ENCODE measurements at places on chromosomes 5 and 9.
A peak's percentile ranks its signal among the peaks of the same experiment; 100 is the strongest.

DNA sequence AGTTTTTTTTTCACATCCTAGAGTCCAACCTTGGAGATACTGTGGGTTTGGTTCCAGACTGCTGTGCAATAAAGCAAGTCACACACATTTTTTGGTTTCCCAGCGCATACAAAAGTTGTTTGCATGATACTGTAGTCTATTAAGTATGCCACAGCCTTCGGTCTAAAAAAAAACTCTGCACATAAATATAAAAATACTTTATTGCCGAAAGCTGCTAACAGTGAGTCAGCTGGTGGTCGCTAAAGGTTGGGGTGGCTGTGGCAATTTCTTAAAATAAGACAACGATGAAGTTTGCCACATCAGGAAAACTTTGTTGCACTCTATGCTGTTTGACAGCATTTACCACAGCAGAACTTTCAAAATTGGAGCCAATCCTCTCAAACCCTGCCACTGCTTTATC is 37.4 kb downstream of the UBQLN1 start:
- DNase-seq, result no peak

- no peak for DNase-seq
Observed at GRCh38 chr5:111953351-111954127, 196.5 kb upstream of the NREP start.

GRCh38 chr5:118776755-118777154 is 211.6 kb downstream of the DTWD2 start:
- no peak for DNase-seq

DNA sequence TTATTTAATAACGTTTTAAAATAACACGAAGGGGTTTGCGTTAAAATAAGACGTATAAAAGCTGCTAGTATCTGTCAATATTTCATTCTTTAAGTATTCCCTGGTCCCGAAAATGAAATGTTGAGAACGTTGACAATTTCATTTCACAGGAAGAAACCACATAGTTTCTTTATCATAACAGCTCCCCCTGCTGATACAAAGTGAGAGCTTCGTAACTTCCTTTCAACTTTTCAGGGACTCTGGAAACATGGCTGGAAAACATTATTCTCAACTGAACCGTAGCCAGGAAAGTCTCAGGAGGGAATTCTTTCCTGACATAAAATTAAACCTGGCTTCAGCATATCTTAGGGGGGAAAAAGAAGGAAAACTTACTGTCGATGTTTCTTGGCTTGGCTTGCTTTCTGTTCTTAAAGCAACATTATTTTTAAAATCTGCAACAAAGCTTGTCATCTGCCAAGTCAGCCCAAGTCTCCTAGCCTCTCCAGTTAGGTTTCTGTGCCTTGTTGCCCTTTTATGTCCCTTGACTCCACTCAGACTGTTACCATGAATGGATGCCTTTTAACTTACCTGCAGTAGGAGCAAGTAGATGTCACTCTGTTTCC is 122.9 kb upstream of the DAB2 start:
- DNase-seq, result peak; percentile 77

DNA sequence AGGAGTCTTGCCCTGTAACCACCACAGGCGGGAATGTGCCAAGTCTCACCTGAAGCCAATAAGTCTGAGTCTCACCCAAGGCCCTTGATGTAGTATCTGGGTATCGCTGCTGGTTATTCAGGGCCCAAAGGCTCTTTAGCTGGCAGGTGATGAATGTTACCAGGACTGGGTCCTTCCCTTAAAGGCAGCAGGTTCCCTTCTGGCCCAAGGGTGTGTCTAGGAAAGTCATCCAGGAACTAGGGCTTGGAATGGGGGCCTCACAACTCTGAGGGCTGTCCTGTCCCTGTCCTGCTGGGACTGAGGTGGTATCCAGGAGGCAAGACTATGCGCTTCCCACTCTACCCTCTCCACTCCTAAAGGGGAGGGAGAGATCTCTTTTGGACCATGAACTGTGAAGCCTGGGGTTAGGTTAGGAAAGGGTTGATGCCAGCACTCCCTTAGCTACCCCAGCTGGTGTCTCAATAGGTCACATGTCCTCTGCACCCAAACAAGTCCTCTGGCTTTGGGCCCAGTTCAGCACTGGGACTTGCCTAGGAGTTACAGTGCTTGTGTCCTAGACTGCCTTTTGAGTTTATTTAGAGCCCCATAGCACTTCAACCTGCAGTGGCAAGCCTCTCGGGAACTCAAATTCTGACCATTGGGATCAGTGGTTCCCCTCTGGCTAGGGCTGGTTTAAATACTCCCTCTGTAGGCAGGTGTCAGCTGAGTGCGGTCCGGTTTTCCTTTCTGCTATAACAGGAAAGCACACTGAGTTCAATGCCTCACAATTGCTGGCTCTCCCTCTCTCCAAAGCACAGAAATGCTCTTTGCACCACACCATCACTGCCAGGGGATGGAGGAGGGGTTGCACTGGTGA is 22.5 kb upstream of the RANBP3L start:
- DNase-seq, result no peak

DNA sequence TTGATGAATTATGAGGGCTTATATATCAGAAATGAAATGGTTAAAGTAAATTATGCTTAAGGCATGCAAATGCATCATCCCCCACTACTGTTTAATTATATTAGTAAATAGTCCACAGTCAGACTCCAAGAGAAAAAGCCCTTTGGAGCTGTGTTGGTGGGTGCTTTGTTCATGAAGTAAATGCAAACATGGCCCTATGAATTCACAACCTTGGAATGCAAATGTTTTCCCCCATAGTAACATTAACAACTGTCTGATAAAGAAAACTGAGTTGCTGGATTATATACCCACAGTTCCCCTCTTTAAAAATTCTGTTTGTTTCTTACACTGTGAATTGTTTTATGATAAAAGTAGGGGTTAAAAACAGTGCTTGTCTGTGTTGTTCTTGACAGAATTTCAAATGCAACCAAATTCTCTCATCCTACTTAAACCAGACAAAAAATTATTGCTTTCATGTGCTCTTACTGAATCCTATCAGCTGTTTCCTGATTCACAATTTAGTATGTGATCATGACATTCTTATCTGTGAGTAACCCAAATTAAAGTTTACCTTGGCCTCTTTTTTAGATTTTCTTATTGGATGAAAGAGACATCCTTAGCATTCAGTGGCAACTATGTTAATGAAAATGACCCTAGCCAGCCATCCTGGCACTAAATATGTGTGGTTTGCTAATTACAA is 48.5 kb upstream of the SNCAIP start:
- DNase-seq, result no peak

DNA sequence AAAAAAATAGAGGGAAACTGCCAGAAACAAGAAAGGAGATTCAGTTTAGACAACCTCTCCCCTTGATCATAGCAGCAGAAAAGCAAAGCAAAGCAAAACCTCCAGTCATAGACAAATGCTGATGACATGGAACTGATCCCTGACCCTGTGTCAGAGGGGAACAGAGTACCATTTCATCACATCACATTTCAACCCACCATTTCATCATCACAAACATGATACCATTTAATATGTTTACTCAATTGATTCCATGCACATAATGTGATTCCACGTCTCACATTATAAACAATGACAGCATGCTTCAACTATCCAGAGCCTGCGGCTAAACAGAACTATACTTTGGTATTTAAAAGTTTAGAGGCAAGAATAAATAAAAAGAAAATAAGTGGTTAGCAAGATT is 28.7 kb upstream of the ACOT12 start:
- no peak for DNase-seq

- no peak for DNase-seq
Observed at GRCh38 chr9:132837501-132838286, 40.4 kb downstream of the AK8 start.

GRCh38 chr5:74067748-74068541 is 441.9 kb downstream of the ARHGEF28 start:
- no peak for DNase-seq

DNA sequence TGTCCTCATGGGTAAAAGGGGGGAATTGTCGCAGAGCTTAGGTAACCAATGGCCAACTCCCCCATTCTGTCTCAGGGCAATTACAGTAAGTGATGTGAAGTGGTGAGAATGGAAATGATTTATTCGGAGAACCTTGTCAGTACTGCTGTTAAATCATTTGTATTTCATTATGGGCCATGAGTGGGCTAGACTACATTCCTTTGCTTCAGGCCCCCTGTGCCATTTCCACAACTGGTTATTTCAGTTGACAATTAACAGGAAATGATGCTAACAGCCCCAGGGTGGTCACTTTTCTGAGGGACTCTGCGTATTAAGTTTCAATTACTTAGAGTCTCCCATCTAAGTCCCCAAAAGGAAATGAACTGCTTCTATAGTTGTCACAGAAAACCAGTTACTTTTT is 653.7 kb downstream of the CCDC171 start:
- DNase-seq, result no peak
